ENCODE measurements at places on chromosomes 5 and 9.

GRCh38 chr9:128494746-128495129, 9.8 kb upstream of the GLE1 start:
- no peaks in the 10 kb centered on the region for H3K36me3 ChIP-seq
- H3K4me3 ChIP-seq, result no peak overlapping the region
- peaks cover 4% of the 10 kb centered on the region for H3K27me3 ChIP-seq
- no peak overlapping the region for H3K27ac ChIP-seq

GRCh38 chr5:136703706-136704105, 338.4 kb upstream of the TRPC7 start:
- H3K27ac ChIP-seq, result no peak overlapping the region
- H3K36me3 ChIP-seq, result no peaks in the 10 kb centered on the region
- DNase-seq, result no peak

GRCh38 chr5:108481355-108481931, 99.5 kb upstream of the FBXL17 start:
- H3K27me3 ChIP-seq, result peaks cover 2% of the 10 kb centered on the region
- no peaks in the 10 kb centered on the region for H3K4me1 ChIP-seq
- no peak for DNase-seq

- no peak overlapping the region for H3K4me3 ChIP-seq
- DNase-seq, result no peak
- H3K36me3 ChIP-seq, result no peaks in the 10 kb centered on the region
- no peak overlapping the region for H3K27ac ChIP-seq
- no peaks in the 10 kb centered on the region for H3K27me3 ChIP-seq
- H3K4me1 ChIP-seq, result peaks cover 5% of the 10 kb centered on the region
These were observed 218.6 kb downstream of the TMEM38B start for GRCh38 chr9:105912863-105913516.

DNA sequence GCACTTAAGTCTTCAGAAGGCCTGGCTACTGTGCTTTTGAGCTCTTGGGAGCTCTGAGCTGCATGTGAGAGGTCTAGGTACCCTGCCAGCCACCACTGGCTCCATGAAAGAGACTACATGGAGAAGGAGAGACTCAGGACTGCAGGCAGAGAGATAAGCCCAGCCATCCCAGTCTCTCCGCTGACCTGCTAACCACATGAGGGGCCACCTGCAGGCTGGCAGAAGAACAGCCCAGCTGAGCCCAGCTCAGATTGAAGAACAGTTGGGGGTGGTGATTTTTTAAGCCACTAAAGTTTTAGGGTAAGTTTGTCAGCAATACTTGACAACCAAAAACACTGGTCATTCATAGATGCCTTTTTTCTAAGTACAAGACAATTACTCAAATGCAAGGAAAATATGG, 205.0 kb upstream of the PRDM9 start:
- no peaks in the 10 kb centered on the region for H3K27me3 ChIP-seq
- no peak overlapping the region for H3K27ac ChIP-seq
- no peak for DNase-seq
- no peaks in the 10 kb centered on the region for H3K4me1 ChIP-seq
- H3K4me3 ChIP-seq, result no peak overlapping the region
